Brain microvascular endothelial cell (primary cell): ENCODE measurements at places on chromosomes 2 and 18.

GRCh38 chr2:39304729-39305128 is 61.0 kb upstream of the CDKL4 start:
- DNase-seq: no peak

DNA sequence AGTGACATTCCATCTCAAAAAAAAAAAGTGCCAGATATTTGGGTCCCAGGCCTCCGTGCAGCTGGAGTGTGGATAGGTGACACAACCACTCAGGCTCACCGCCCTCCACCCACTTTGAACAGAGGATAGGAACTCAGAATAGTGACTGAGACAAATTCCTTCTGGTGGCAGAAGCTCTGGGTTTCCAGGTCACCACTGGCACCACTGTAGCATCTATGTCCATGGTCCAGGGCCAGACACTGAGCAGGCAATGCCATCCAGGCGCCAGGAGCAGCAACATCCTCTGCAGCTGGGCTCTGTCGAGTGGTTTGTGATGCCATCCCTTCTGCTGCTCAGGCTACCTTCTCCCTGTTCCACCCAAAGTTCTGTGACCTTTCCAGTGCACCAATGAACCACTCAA is 81.5 kb upstream of the PTPRM start:
- DNase-seq: no peak

DNA sequence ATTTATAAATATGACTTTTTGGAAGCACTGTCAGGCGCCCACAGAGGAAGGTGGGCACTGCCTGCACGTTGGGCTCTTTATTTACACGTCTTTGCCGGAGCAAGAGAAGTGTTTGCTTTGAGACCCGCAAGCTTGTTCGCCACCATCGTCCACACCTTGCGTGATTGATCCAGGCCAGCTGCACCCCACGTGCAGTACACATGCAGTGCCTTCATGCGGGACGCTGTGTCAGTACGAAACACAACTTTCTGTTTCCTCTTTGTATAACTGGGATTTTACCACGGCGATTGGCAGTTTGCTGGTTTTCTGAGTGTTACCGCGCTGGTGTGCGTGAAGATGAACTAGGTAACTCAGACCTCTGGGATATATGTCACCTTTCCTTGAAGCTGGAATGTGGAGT is 571.0 kb upstream of the SALL3 start:
- DNase-seq: no peak

- DNase-seq: no peak
Observed at GRCh38 chr2:154740361-154740760, 41.9 kb downstream of the KCNJ3 start.

DNA sequence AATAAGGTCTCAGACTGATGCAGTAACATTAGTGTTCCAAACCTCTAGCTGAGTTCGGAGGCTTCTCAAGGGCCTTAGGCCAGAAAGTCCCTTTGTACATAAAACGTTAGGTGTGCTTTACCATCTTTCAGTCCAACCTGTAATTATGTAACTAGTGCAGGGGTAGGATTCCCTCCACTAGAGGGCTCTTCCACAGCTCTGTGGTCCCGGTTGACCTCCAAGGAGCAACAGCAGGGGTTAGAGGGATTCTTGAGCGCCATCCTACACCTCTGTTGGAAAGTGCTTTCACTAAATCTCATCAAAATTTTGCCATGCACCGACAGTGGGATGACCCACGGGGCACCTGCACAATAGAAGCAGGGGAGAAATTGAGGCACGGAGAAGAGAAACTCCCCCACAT is 155.8 kb upstream of the LRP1B start:
- no peak for DNase-seq

GRCh38 chr2:43171789-43172188 is 54.6 kb downstream of the ZFP36L2 start:
- DNase-seq: peak; percentile 57

- DNase-seq: no peak
Observed at GRCh38 chr18:23981369-23981980, 33.1 kb upstream of the TTC39C start.

DNA sequence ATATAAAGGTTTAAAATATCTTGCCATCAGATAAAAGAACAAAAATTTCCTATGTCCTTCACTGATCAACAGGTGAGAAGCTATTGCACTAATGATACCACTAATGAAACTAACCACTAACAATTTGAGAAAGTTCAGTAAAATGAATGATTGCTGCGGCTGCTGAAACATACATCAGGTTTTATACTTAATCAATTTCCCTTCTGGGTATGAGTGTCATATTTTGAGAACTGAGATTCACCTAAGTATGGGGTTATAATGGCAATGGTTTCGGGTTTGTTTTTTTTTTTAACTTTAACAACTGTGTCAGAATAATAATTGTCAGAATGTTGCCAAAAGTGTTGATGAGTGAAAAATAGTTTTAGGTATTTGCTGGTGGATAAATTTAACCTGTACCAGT is 151.3 kb upstream of the SLC39A10 start:
- no peak for DNase-seq

- DNase-seq: no peak
Observed at GRCh38 chr2:32258242-32258641, 6.4 kb downstream of the NLRC4 start.

DNA sequence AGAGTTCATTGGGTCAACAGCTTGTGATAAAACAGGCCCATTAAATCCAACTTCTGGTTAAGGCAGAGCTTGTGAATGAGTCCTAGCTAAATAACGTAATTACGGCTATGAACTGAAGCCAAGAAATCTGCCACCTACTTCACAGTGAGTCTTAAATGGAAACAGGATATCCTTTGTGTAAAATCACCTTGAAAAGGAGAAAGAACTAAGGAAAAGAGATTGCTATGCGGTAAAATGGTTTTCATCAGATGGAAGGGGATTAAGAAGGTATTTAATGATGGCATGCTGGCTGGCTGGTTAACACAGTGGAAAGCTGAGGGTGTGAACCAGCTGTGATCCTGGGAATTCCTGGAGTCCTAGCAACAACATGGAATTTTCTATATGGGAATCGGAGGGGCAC is 156.6 kb downstream of the DOK6 start:
- DNase-seq: no peak

GRCh38 chr18:7417727-7418126 is 149.4 kb upstream of the PTPRM start:
- DNase-seq: peak; percentile 86

GRCh38 chr18:63619661-63620060 is 24.4 kb downstream of the SERPINB4 start:
- DNase-seq: peak; percentile 10

GRCh38 chr2:220127311-220127710 is 499.9 kb downstream of the SLC4A3 start:
- DNase-seq: no peak

GRCh38 chr2:47178341-47178740 is 23.2 kb upstream of the STPG4 start:
- DNase-seq: no peak

GRCh38 chr2:45269149-45269793 is 260.0 kb upstream of the SIX2 start:
- no peak for DNase-seq

DNA sequence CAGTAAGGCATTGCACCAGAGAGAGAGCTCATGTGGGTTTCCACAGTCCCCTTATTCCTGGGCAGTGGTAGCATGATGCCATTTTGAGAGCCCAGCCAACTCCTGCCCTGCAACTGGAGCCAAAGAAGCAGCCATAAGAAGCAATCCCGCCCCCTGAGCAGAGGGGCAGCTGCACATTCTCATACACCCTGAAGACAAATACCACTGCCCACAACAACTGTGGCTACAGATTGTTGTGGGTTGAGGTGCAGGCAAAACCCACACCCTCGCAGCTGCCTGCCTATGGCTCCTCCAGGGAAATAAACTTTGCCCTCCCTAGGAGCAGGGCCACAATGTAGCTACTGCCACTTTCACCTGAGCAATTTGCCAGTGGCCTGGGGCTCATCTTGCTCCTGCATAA is 219.4 kb upstream of the NRXN1 start:
- DNase-seq: no peak

DNA sequence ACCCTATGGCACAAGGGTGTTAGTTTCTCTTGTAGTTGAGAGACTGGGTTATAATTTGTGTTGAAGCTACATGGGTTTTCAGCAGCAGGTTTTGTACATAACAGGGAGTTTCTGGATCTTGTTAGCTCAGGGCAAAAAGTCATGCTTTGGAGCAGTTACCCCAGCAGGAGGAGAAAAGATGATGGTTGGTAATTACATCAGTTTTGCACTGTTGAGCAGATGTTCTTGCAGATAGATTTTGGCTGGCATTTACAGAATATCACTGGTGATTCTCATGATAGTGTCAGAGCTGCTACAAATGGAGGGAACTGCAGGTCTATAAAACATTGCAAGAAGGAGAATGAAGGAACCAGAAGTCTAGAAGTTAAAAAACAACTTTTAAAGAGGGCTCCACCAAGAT is 215.2 kb upstream of the ATP5MC3 start:
- no peak for DNase-seq

GRCh38 chr2:203909974-203910373 is 26.6 kb upstream of the ICOS start:
- no peak for DNase-seq

- DNase-seq: no peak
Observed at GRCh38 chr2:148967578-148967977, 70.9 kb upstream of the LYPD6B start.

- DNase-seq: no peak
Observed at GRCh38 chr2:167484875-167485274, 596.6 kb downstream of the XIRP2 start.

GRCh38 chr2:25685741-25686140 is 12.4 kb upstream of the DTNB start:
- no peak for DNase-seq

DNA sequence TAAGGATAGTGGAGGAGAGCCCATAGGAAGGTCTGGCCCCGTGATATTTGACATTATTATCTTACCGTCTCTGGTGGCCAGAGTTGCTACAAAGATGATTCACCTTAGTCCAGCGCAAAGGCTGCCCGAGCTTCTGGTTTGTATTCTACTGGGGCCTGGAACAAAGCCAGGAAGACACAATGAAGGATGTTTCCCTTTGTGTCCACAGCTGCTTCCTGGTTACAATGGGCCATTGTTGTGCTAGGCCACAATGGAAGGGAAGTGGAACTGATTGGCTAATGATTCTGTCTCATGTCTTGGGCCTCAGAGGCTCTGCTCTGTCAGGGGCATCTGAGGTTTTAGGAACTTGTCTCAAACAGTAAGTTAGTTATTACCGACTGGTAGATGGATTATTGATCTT is 132.2 kb downstream of the TDRD15 start:
- DNase-seq: peak; percentile 53

- DNase-seq: no peak
Observed at GRCh38 chr18:12840382-12840781, 43.7 kb downstream of the PTPN2 start.

DNA sequence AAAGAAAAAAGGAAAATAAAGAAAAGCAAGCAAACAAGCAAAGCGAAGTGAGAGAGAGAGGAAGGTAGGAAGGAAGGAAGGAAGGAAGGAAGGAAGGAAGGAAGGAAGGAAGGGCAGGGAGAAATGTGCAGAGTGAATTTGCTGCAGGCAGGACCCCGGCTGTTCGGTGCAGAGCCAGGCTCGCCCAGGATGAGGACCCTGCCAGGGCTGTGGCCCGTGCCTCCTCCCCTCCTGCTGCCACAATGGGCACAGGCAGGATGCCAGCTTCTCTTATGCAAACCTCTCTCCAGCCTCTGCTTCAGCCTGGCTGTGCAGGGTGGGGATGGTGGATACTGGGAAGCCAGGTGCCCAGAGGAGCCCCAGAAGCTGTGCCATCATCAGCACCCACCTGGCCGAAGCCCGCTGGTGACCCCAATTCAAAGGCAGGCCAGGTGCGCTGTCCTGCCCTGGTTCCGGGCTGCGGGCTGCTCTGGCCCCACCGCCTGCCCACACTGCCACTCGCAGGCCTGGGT is 3.2 kb downstream of the GPR17 start:
- DNase-seq: no peak

DNA sequence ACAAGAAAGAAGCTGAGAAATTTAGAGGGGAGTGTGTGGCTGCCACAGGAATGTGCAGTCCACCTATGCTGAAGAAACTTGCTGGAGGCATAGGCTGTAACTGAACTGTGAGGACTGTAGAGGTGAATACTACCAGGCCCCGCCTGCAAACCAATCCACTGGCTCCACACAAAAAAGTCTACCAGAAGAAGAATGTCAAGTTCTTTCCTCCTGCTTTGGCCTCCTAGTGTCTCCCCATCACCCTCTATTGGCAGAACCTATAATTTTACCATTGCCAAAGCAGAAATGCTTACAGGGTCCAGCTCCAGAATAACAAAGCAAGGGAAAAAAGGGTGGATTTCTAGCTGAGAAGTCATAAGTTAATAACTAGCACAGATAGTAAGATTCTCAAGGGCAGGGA is 5.9 kb upstream of the ATP5MC3 start:
- DNase-seq: no peak

GRCh38 chr2:117536139-117536538 is 278.4 kb upstream of the DDX18 start:
- no peak for DNase-seq

DNA sequence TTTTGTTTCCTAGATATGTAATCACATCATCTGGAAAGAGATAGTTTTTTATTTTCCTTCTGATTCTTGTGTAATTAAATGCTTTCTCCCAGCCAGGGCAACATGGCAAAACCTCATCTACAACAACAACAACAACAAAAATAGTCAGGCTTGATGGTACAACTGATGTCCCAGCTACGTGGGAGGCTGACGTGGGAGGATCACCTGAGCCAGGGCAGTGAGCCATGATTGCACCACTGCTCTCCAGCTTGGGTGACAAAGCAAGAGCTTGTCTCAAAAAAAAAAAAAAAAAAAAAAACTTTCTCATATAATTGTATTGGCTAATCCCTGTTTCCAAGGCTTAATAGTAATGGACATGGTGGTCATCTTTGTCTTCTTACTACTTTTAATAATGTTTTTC is 26.4 kb upstream of the PGAP1 start:
- no peak for DNase-seq

- DNase-seq: no peak
Observed at GRCh38 chr2:241386519-241386918, 30.4 kb downstream of the FARP2 start.

- peak; percentile 90 for DNase-seq
Observed at GRCh38 chr2:235347691-235348090, 146.2 kb upstream of the AGAP1 start.

DNA sequence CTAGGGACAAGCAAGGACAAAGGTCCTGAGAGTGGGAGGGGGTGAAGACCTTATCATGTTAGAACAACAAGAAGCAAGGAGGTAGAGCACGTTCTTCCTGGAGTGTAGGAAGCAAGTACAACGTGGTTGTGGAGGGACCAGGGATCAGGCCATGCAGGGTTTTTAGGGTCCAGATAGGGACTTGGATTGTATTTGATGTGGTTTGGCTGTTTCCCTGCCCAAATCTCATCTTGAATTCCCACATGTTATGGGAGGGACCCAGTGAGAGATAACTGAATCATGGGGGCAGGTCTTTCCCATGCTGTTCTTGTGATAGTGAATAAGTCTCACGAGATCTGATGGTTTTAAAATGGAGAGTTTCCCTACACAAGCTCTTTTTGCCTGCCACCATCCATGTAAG is 53.2 kb downstream of the ICA1L start:
- DNase-seq: no peak

DNA sequence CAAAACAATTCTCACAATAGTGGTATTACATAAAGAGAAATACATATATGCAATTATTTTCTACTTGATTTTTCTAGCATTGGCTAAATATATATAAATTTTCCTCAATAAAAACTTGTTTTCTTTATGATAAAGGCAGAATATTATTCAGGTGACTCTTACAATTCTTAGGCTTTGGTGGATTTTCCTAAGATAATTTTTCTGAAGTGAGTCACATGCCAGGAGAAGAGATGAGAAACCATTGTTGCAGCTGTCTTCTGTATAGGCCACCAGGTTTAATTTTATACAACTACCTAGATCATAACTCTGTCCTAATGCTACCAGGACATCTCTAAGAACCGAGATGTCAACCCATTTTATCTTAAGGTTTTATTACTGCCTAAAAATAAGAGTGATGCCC is 552.4 kb upstream of the CDH2 start:
- no peak for DNase-seq

GRCh38 chr2:143128681-143129580 is at the start of gene ARHGAP15:
Gene ARHGAP15 (plus strand): TSS chr2:143129419.
- DNase-seq: no peak
